ENCODE measurements at places on chromosomes 16 and 17. TPM values are rescaled to one million over a fixed set of nuclear protein-coding genes. Genes with fewer than 3 reads are reported as not detected.

- DNase-seq = no peak
- no peaks in the 10 kb centered on the region for H3K4me1 ChIP-seq
- H3K4me3 ChIP-seq = no peak overlapping the region
Observed at GRCh38 chr17:2292100-2292499, 11.5 kb downstream of the SMG6 start.

DNA sequence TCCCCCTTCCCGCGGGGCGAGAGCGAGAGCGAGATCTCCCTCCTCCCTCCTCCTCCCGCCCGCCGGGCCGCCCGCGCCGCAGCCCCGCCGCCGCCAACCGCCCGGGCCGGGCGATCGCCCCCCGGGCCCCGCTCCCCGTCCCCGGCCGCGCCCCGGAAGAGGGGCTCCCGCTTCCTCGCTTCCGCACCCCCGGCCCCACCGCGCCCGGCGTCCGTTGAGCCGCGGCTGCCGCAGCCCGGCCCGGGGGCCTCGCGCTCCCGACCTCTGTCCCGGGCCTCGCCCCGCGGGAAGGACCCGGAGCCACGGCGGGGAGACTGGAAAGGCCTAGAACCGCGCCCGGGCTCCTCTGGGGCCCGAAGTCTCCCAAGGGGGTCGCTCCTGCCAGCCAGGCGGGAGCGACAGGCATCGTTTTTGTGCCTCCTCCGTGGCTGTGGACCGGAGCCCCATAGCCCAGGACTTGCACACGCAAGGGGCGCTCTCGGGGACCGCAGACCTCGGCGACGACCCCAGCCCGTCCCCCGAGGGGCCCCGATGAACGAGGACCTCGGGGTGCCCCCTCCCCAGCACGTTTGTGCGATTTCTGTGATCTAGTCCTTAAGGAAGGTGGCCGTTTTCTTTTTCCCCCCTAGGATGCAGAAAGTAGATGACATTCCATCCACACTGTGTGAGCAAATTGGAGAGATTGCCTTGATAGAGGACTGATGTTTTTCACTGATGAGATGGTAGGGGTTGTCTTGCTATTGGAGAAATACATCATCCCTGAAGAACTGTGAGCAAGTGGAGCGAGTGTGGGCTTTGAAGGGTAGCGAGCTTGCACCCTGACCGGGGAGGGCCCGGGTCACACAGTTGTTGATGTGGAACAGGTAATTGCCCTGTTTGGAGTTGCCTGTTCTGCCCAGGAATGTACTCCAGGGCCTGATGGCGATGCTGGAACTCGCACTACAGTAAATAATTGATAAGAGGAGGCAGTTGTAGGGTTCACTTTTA, 611 bp downstream of the BANP start:
- H3K4me1 ChIP-seq = peaks cover 18% of the 10 kb centered on the region
- DNase-seq = no peak
- H3K4me3 ChIP-seq = peak overlapping the region; percentile 90
- no peaks in the 10 kb centered on the region for H3K36me3 ChIP-seq
- no peaks in the 10 kb centered on the region for H3K27me3 ChIP-seq

DNA sequence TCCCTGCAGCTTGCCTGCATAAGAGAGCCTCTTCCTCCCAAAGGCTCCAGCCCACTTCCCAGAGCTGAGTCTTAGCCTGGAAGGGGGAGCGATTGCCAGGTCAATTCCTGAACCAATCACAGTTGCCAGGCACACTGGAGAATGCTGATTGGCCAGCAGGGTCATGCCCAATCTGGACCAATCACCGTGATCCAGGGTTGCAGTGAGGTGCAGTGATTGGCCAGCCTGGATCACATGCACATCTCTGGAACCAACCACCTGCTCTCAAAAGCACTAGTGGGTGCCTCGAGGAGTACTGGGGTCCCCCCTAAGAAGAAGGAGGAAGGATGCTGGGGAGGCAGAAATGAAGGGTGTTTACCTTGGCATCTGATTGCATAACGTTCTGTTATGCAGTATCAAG, 18.4 kb downstream of the NAGPA start:
- no peaks in the 10 kb centered on the region for H3K36me3 ChIP-seq
- H3K4me3 ChIP-seq = no peak overlapping the region
- no peak overlapping the region for H3K27ac ChIP-seq
- H3K4me1 ChIP-seq = no peaks in the 10 kb centered on the region
- no peaks in the 10 kb centered on the region for H3K27me3 ChIP-seq

DNA sequence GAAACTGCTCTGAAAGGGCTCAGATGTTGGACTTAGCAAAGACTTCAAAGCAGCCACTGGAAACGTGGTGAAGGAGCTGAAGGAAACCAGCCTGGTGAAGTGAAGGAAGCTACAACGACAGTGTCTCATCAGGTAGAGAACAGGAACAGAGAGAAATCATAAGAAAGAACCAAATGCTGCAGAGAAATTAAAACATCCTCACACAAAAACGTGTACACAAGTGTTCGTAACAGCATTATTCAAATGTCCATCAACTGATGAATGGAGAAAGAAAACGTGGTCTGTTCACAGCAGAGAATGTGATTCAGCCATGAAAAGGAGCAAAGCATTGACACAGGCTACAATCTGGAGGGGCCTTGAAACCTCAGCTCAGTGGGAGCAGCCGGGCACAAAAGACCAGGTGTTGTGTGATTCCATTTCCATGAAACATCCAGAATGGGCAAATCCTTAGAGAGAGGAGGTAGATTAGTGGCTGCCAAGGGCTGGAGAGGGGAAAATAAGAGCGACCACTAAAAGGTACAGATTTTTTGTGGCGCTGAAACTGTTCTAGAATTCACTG, 26.9 kb downstream of the IFT140 start:
- H3K4me1 ChIP-seq = no peaks in the 10 kb centered on the region
- H3K27ac ChIP-seq = no peak overlapping the region
- H3K4me3 ChIP-seq = no peak overlapping the region
- DNase-seq = no peak

DNA sequence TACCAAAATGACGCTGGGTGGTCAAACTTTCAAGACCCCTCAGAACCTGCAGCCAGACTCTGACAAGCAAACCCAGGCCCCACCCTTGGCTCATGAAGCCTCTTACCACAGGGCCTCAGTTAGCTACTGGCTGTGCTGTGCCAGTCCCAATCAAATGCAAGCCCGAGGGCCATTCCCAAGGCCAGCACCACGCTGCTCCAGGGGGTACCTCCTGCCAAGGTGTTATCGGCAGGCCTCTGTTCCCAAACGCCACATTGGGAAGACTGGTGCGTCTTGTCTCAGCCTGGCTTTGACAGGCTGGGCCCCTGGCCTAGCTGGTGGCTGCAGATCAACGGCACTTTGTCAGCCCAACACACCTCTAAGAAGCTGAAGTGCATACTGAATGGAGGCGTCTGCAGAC, 35.8 kb upstream of the NOG start:
- no peaks in the 10 kb centered on the region for H3K36me3 ChIP-seq
- no peaks in the 10 kb centered on the region for H3K4me1 ChIP-seq
- no peak for DNase-seq
- H3K4me3 ChIP-seq = no peak overlapping the region

GRCh38 chr16:68790130-68790761, 53.1 kb upstream of the TANGO6 start:
- H3K27ac ChIP-seq = no peak overlapping the region
- H3K4me1 ChIP-seq = no peaks in the 10 kb centered on the region
- no peaks in the 10 kb centered on the region for H3K36me3 ChIP-seq
- H3K4me3 ChIP-seq = no peak overlapping the region

DNA sequence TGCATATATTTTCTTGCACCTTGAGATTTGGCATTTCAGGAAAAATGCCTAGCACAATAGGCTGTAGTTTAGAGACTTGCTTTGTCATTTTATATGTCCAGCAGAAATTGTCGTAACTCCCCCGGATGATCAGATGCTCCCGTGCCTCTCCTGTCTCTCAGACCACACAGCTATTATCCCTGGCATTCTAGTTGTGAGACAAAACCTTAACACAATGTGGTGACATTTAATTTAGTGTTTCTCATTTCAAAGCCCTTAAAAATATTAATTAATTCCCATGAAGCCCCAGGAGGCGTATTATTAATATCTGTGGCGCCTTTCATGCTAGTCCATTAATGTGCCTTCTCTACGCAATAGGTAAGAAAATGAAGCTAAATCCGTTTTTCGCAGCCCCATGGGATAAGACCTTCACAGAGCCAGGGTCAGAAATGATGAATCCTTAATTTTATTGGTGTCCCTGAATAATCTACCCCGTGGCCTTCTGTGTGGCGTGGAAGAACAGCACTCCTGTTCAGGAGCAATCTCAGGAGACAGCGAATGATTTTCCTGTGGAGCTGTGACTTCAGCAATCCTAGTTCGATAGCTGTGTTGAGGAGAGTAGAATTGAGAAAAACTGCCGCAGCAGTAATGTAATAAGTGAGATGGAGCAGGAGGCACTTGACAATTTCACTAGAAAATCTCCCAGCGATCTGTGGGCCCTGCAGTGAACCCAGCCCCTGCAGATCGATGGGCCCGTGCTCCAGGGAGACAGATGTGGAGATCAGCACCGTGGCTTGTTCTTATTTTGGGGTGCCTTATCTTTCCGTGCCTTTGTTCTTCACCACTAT, 157.9 kb downstream of the RPTOR start:
- H3K4me1 ChIP-seq = no peaks in the 10 kb centered on the region
- no peak overlapping the region for H3K27ac ChIP-seq
- no peaks in the 10 kb centered on the region for H3K36me3 ChIP-seq
- H3K4me3 ChIP-seq = no peak overlapping the region
- DNase-seq = no peak

The LYRM9 gene
- total RNA-seq = 60.2 TPM

The HES7 gene
- total RNA-seq = not detected

DNA sequence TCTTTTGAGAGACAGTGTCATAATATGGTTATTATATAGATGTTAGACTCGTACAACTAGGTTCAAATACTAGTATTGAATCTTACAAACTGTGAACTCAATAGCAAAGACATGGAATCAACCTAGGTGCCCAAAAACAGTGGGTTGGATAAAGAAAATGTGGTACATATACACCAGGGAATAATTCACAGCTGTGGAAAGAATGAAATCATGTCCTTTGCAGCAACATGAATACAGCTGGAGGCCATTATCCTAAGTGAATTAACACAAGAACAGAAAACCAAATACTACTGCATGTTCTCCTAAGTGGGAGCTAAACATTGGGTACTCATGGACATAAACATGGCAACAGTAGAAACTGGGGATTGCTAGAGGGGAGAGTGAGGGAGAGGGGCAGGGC, 8.1 kb downstream of the PHKB start:
- no peak overlapping the region for H3K27ac ChIP-seq
- no peak for DNase-seq
- no peaks in the 10 kb centered on the region for H3K27me3 ChIP-seq
- H3K4me3 ChIP-seq = no peak overlapping the region
- H3K36me3 ChIP-seq = no peaks in the 10 kb centered on the region

- no peaks in the 10 kb centered on the region for H3K4me1 ChIP-seq
- H3K27ac ChIP-seq = no peak overlapping the region
- H3K27me3 ChIP-seq = no peaks in the 10 kb centered on the region
- DNase-seq = no peak
- H3K36me3 ChIP-seq = no peaks in the 10 kb centered on the region
- no peak overlapping the region for H3K4me3 ChIP-seq
Observed at GRCh38 chr17:80737106-80738019, 192.7 kb downstream of the RPTOR start.

GRCh38 chr17:72123530-72124437, 3.0 kb downstream of the SOX9 start:
- peak overlapping the region; percentile 57 for H3K27ac ChIP-seq
- peak; percentile 62 for DNase-seq
- no peaks in the 10 kb centered on the region for H3K36me3 ChIP-seq
- H3K4me3 ChIP-seq = peak overlapping the region; percentile 64
